ENCODE measurements at places on chromosomes 2 and 18.

DNA sequence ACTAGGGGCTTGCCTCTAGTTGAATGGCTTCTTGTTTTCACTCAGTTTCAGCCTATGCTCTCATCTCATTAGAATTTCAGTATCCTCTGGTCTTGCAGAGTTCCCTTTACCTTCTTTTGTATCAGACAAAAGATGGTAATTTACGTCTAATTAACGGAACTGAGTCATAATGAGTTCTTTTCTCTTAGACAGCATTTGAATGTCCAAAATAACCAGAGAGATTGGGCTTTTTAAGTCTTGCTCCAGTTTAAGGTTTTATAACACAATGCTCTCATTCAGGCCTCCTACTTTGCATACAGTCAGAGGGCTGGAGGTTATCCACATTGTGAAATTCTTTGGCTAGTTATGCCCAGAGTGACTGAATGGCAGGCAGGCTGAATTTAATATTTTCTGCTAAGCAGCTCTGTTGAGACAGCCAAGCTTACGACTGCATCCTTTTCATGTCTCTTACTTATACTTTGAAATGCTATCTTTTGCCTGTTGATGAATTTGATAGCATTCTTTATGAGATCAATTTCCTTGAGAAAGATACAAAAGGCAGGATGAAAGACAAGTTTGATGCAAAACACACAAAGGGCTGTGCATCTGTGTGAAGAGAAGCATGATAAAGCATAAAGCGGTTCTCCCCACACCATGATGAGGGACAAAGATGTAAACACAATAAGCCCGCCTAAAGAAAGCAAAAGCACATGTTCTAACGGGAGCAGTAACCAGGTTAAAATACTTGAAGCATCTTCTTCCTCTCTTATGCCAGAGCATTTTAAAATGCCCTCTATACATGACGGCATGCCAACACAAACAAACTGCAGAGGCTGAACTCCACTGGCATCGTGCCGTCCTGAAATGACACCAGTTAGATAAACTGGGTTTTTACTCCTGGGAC lies 90.0 kb downstream of the CDH2 start:
- DNase-seq, result no peak

DNA sequence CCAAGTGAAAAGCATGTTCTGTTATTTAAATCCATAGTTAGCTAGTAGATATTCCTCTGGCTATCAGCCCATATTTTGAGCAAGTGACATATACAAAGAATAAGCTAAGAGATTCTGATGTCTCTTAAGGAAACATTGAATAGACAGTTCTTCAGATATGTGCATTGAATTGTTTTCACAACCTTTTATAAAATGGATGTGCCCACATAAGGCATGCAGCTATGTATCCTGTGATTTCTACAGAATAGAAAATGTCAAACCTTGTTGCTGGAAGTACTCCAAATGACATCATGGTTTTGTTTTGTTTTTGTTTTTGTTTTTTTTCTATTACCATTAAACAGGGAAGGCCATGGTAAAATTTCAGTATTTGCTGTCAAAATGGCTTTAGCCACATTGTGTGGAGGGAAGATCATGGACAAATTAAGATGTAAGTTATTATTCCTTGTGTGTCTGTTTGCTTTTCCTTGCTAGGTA lies 95.8 kb downstream of the DTNA start:
- no peak for DNase-seq

DNA sequence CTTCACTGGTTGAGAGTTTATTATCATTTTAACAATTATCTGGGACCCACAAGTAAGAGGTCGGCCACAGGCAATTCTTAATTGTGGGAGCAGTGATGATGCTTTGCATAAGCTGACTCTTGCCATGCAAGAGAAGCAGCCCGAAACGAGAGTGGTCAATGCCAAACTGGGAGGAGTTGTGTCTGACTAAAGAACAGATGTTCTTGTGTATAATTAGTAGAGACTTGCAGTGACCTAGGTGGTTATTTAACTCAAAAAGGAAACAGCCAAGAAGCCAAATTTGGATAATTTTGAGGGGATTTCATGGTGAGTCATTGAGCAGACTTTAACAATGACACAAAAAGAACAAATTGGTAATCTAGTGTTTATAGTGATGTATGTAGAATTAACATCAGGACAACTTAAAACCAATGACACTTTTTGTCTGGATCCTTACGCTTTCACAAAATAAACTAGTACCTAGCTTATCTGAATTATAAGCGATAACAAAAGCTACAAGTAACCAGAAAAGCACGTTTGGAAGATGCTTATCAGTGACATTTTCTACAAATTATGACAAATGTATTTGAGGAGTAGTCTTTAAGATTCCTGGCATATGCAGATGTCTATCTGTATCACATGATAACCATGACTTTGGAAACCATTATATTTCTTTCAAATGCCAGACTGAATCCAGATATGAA lies 184.7 kb upstream of the DLGAP1 start:
- DNase-seq, result no peak

DNA sequence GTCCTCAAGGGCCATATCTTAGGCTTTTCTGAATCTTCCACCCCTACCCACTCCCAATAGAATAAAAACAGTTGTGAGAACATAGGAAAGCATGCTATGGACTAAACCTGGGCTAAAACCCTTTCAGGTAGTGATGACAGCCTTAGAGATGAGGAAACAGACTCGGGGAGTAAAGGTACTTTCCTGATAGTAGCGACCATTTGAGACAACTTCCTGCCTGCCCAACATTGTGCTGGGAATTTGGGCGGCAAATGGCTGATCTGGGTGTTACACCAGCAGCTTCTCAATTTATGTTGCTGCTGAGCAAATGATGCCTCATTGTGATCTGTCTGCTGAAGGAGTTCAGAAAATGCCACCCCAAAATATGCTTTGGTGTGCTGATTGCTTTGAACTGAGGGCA lies 66.6 kb downstream of the TMEM17 start:
- DNase-seq, result no peak

- no peak for DNase-seq
Observed at GRCh38 chr18:36265015-36265414, 32.5 kb upstream of the FHOD3 start.

GRCh38 chr2:1032030-1032429 lies 81.4 kb downstream of the SNTG2 start:
- DNase-seq, result no peak

DNA sequence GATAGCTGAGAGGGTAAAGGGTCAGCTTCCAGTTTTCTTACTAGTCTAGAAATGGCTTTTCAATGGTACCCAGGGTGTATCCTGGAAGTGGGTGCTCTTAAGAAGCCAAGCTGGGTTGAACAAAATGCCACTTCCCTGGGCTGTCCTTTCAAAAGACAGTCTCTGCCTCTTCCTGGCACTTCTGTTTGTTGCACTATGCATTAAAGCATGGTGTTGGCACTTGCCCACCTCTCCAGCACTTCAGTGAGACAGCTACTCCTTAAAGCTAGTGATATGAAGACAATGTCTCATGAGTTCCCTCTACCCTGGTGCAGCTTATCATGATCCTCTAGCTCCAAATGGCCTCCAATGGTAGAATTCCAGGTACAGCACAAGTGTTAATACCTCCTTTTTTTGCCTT lies 74.3 kb upstream of the IGFBP5 start:
- no peak for DNase-seq

GRCh38 chr2:38631976-38632375 lies 29.2 kb upstream of the HNRNPLL start:
- DNase-seq, result no peak

DNA sequence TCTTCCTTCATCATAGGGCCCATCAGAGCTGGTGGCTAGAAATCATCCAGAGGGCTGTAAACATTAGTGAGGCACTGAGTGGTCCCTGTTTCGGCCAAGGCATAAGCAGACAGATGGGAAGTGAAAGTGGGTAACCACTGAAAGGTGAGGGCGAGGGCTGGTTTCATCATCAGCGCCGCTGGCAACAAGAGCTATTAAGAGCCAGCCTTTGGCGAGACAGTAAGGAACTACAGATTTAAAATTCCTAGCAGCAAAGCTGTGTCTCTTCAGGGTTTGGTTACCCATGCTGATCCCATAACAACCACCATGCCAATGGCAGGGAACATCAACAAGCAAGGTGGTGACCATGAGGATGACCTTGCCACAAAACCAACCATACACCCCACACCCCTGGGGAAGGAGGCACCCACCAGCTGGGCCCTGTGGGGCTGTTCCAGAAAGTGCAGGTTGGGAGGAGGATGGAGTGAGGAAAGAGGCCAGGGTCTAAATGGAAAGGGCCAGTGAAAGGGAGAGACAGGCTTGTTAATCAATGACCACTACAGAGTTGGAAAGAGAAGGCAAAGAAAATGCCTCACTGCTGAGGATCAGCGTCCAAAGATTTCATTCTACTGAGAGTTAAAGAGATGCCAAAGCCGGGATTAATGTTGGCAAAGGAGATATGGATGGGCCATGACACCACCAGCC lies 9.0 kb upstream of the SLC20A1 start:
- DNase-seq, result no peak

GRCh38 chr2:216464104-216464720 lies 34.4 kb upstream of the RPL37A start:
- no peak for DNase-seq

Data from T1000 (cell line).